GM12891 (cell line): ENCODE measurements at places on chromosomes 1 and 21.

DNA sequence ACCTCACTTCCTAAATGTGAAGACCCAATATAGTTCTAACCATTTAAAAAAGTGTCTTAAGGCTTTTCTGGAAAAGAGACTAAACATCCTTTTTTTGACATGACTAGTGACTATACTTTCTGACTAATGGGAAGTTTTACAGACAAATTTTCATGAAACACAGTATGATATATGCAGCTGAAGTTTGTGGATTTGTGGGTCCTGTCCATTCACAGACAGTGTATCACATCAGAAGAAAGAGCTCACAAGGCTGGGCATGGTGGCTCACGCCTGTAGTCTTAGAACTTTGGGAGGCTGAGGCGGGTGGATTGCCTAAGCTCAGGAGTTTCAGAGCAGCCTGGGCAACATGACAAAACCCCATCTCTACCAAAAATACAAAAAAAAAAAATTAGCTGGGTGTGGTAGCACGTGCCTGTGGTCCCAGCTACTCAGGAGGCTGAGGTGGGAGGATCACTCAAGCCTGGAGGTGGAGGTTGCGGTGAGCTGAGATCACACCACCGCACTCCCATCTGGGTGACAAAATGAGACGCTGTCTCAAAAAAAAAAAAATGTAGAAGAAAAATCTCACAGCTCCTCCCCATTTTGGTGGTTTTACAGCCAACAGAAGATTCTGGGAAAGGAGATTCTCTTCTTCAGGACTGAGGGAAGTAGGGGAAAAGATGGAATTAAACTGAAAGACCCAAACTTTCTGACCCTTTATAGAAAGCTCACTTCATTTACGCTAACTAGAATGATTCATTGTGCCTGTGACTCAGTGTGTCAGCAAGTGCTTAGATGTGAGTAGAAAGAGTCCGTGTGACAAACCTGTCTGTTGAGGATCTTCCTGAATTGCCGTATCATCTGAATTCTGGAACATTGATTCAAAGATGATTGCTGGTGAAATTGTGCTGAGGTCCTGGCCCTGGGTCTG lies 15.2 kb upstream of the YRDC start:
- no peak for DNase-seq

DNA sequence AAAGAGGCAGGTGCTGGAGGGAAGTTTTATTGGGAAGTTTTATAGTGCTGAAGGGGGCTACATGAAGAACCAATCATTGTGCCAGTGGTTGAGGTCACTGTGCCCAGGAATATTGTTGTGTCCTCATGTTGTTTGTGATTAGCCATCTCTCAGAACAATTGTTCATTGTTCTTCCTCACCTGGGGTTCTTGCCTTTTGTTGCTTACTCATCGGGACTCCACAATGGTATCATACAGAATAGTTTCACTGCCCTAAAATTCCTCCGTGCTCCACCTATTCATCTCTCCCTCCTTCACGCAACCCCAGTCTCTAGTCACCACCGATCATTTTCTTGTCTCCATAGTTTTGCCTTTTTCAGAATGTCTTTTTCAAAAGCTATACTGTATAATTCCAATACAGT lies 38.9 kb upstream of the CDC14A start:
- DNase-seq: no peak

DNA sequence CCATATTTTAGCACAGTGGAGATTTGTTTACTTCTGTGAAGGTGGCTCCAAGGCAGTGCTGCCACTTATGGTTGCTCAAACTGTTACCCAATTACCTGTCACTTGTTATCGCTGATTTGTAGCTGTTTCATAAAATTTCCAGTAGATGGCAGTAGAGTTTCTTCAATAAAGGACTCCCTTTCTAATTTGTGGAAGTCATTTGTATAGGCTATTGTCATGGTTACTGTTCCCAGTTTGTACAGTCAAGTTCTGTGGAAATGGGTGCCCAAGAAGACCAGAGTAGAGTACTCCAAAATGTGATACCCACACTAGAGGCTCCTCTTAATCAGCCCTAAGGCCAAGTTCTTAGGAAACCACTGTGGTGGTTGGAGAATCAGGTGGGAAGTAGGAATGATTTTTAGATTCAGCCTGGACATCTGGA lies 186.1 kb downstream of the CLEC20A start:
- peak; percentile 9 for DNase-seq

- DNase-seq: no peak
These were observed 171.3 kb upstream of the USP24 start for GRCh38 chr1:55386456-55386855.

GRCh38 chr1:208165659-208166058 lies 78.5 kb downstream of the PLXNA2 start:
- no peak for DNase-seq

- no peak for DNase-seq
These were observed at the start of gene GUCA2A for GRCh38 chr1:42164551-42165420. TSS of gene GUCA2A (minus strand) at chr1:42164745. CDS start at chr1:42164712, 33 bp downstream.

DNA sequence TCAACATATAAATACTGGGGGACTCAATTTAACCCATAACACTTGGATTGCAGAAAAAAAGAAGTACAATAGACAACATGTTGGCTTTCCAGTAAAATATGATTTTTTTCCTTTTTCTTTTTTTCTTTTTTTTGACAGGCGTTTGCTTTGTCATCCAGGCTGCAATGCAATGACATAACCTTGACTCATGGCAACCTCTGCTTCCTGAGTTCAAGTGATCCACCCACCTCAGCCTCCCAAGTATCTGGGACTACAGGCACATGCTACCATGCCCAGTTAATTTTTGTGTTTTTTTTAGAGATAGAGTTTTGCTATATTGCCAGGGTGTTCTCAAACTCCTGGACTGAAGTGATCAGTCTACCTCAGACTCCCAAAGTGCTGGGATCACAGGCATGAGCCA lies 1512.0 kb upstream of the PRMT6 start:
- no peak for DNase-seq

DNA sequence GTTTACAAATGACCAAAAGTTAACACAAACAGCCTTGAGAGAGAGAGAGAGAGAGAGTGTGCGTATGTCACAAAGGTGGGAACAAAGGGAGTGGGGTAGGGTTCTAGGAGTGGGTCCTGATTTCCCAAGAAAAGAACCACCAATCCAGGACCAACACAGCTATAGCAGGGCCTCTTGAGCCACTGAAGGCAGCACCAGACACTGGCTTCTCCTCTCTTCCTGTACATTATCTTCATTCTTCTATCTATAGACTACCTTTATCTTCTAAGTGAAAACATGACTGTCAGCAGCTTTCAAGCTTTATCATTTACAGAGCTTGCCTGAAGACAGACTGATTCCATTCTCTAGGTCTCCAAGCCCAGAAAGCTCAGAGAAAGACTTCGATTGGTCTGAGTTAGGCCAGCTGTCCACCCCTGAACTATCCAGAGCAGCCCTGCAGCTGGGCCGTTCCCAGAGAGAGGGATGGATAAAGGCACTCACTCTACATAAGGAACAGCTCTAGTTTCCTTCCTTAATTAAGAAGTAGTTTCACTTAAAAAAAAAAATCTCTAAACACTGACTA lies 11.2 kb downstream of the ALG14 start:
- no peak for DNase-seq

DNA sequence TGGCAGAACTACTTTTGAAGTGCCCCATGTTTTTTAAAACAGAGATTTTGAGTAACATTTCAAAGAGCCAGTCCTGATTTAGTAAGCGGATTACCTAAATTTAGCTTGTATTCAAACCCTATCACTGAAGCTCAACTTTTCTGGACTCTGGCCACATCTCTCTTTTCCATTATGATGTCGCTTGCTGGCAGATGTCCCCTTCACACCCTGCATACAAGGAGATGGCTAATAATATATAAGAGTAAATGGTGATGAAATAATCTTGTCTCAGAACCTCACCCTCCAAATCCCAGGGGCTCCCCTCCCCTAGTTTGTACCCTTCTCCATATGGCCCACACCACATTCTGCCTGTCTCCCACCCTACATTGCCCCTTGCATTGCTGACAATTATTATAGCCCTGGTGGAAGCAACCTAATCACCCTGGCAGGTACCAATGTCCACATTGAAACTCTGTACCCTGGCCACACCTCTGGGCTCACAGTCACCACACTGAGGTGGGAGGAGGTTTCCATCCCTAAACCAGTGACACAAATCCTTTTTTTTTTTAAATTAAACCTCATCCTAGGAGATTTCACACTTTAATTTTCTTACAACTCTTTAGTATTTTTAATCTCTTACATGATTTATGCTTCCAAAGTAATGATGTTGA lies 106.0 kb upstream of the SYT6 start:
- DNase-seq: no peak

GRCh38 chr21:29989634-29990234 lies 49.9 kb upstream of the GRIK1 start:
- no peak for DNase-seq

DNA sequence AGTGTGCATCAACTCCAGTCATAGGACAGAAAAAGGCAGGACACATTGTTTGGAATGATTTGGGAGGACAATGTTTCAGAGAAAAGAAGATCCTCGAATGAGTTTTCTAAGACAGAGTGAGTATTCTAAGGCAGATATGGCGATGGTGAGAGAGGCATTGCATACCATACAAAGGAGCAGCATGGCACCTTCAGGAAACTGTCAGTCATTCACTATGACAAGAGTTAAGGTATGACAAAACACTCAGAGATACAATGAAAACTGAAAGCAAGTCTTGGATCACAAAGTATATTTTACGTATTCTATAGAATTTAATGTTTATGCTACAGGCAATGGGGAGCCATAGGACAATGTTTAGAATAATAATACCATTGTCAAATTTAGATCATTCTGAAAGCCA lies 337.4 kb upstream of the LYPLAL1 start:
- DNase-seq: no peak

GRCh38 chr1:92759361-92759760 lies 25.5 kb downstream of the EVI5 start:
- DNase-seq: no peak

- no peak for DNase-seq
These were observed 43.9 kb downstream of the ABCG1 start for GRCh38 chr21:42262831-42263231.

DNA sequence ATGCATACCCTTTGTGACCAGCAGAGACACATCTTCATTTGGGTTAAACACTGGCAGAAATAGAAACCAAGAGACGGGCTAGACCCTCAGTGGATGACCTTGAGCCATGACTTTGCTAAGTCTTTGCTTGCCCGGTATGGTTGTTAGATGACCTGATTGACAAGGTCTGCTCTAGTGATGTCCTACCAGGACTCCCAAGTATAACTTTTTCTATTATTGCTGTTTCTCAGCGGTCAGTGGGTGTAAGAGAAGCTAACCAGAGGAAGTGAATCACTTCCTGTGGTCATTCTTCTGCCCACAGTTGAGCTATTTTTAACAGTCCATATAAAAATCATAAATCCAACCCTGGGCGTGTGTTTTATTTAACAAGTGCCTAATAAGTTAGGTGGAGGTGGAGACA lies 126.2 kb upstream of the ETS2 start:
- DNase-seq: no peak

DNA sequence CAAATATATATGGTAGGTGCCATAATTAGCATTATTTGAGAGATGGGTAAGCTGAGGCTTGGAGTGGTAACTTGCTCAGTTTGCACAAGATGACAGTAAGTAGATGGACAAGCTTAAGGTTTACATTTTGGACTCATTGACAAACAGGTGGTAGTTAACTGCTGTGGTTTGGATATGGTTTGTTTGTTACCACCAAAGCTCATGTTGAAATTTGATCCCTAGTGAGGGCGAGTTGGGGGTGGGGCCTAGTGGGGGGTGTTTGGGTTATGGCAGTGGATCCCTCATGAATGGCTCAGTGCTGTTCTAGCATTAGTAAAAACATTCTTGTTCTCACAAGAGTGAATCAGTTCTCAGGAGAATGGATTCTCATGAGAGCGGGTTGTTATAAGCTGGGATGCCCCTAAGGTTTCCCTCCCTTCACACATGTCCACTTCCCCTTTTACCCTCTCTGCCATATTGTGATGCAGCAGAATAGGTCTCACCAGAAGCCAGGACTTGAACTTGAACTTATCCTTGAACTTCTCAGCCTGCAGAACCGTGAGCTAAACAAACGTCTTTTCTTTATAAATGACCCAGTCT lies 6.6 kb upstream of the PRRX1 start:
- no peak for DNase-seq

DNA sequence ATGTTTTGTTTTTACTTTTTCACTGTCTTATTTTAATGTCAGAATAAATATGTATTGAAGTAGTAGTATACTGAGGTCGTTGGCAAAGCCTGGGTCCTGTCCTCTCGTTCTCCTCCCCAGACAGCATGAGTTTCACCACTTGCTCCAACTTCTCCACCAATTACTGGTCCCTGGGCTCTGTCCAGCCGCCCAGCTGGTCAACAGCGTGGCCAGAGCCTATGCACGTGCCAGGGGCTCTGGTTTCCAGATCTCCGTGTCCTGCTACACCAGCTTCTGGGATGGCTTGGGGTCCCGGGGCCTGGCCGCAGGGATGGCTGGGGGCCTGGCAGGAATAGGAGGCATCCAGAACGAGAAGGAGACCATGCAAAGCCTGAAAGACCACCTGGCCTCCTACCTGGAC lies 19.3 kb downstream of the PTPN14 start:
- DNase-seq: no peak

DNA sequence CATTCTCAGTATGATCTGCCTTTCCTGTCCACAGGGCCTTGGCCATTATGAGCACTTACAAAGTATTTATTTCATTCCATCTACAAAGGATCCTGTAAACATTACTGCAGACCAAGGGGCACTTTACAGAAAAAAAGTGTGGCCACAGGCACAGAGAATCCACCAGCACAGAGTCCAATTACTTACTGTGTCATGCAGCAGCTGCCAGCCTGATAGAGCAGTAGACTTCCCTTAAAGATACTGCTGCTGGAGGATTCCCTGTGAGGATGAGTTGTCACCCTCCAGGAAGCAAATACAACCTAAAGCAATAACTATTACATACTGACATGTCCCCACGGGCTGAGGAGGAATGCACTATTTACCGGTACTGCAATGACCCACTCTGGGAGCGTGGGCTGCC lies 97.1 kb upstream of the COG2 start:
- no peak for DNase-seq

DNA sequence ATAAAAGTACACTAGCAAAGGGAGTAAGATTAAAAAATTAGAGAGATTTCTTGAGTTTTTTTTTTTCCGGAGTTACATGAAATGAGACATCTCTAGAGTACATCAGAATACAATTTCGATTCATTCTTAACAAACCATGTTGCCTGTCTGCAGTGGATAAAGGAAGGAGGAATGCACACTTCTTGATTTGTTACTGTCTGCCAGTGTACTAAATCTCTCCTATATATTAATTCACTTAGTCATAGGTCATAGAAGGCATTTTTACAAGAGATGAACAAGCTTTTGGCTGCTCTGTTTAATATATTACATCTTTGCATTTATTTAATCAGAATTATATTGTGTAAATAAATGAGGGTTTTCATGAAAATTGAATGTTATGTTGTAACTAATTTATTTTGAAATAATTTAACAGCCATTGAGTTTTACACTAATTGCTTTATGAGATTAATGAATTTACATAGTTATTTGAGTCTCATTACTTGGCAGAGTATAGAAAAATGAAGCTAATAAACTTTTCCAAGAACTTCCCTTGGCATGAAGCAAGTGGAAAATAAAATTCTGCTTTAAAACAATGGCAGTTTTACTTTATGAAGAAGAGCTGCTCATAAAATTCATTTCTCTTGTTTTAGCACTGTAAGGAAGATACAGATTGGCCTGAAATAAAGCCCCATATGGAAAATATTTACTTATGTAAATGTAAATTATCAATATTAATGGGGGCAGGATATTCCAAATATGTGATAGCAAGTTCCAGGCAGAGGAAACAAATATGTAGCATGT lies 1284.7 kb downstream of the BRINP3 start:
- no peak for DNase-seq
